ENCODE measurements at places on chromosomes 7 and 10. TPM values are rescaled to one million over a fixed set of nuclear protein-coding genes. Genes with fewer than 3 reads are reported as not detected.

Gene ITPRID1
- total RNA-seq: not detected

DNA sequence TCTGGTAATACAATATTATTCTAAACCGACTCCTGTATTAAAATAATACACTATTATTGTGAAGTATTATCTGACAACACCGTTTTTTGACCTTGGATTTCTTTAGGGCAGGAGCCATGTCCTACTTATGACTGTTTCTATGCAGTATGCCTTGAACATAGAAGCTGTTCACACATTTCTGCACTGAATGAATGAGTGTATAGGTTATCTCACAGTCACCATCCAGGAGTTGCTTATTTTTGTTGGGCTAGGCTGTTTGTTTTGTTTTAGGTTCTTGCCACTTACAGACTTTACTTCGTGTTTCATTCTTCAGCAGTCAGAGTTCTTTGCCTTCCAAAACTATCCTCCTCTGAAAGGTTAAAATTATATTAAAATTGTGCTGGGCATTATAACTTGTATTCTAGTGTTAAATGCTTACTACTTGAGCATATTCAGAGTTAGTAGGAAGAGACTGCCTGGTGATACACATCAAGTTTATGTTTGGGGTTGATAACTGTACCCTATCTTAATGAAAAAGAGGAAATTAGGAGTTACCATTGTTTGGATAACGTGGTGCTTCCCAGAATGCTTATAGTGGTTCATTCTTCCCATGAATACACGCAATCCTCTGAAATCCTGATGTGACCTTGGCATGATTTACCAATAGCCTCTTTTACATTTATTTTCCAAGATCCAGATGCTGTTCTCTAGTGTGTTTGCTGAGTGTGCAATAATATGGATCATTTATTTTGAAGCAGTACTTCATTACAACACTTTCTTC lies 1.7 kb downstream of the RALA start:
- DNase-seq: peak; percentile 29

DNA sequence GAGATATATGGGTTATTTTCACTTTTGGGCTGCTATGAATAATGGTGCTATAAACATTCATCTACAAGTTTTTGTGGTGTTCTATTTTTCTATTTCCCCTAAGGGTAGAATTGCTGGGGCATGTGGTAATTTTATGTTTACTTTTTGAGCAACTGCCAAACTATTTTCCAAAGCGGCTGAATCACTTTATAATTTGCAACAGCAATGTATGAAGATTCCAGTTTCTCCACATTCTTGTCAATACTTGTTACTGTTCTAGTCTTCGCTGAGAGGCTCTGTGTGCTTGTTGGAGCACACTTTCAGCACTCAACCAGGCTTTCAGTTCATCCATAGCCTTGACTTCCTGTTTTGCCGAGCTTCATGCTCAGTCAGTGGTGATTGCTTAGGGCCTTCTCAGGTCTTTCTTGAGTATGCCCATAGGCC lies 39.0 kb downstream of the ADK start:
- DNase-seq: peak; percentile 40

DNA sequence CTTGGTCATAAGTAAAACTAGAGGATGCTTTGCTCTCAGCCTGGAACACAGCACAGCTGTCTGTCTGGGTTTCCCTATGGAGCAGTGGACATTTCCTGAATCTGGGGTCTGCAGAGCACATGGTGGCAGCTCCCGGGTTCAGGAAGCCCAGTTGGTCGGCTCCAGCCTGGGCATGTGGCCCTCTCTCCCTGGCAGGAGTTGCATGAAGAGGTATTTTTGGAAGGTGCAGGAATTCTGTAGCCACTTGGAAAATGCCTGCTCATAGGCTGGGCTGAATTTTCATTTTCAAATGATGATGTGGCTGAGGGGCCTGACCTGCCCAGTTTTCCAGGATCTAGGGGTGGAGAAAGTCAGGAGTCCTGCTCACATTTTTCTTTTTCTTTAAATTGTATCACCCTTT lies 6.7 kb upstream of the TPST1 start:
- DNase-seq: no peak

DNA sequence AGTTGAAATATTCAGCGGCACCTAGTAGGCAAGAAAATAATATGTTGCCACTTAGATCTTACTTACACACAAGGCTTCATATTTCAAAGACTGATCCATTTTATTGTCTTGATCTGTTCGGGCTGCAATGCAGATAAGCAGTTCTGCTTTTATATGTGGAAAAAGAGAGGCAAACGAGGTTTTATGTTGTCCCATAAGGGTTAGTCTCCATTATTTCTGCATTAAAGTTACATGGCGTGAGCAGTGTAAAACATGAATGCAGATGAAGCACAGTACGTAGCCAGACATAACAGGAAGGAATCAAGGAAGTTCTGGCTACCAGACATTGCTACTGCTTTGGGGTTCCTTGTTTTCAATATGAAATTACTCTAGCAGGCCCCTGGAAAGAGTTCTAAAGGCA lies 224.8 kb downstream of the BBS9 start:
- DNase-seq: peak; percentile 28

Gene SERPINE1
- 170 TPM for total RNA-seq

DNA sequence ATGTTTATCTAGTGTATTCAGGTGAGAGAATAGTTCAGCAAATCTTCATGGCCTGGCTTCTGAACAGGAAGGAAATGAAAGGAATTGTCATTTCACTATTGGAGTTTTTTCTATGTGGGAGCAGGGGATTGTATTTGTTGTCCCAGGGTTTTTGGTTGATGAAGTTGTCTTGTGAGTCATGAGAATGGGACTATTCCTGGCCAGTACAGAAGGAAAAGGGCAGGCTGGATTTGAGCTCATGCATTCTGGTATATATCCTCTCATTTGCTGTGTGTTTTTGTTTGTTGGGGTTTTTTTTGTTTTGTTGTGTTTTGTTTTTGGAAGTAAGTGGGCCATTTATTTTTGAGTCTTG lies 101.2 kb upstream of the MKLN1 start:
- peak; percentile 35 for DNase-seq

- DNase-seq: no peak
Observed at GRCh38 chr10:60122190-60122589, 215.8 kb upstream of the CCDC6 start.

DNA sequence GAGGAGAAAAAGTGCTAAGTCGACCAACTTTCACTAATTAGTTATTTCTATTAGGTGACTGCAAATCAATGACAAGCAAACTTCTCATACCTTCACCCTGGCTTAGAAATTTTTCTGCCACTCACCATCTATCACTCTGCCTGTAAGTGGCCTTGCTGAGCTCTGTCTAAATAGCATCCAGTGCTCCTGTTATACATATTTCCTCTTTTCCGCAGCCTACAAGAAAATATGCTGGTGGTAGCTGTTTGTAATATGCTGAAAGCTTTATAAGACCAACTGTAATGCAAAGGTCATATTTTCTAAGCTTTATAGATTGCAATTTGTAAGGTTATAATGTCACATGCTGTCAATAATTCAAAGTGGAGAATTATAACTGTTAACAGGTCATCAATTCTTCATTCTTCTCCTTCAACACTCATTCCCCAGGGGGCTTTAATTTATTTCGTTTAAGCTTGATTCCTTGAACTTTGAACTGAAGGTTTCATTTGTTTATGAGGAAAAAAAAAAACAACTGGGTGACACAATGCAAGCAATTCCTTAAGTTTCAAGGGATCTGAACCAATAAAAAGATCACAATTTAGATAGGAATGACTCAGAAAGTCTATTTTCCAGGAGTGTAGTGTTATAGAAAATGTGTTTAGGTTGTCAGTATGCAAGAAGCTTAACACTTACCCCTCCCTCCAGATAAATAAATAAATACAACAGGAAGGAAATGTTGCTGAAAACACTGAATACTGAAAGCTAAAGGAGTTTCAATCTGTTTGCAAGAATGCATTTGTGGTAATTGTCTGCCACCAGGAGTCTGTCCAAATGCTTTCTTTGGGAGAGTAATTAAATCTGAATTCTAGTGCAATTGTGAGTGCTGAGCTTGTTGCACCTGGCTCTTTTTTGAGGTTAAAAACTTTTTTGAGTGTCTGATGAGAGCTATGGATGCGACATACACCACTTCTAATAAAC lies 183.7 kb downstream of the SORCS1 start:
- DNase-seq: no peak

Gene SUN3
- total RNA-seq: not detected

Gene EGR2
- total RNA-seq: under 0.01 TPM

GRCh38 chr10:30309403-30309802 lies 39.7 kb downstream of the MTPAP start:
- DNase-seq: no peak

GRCh38 chr7:112414855-112415490 lies 35.3 kb upstream of the IFRD1 start:
- DNase-seq: peak; percentile 50

DNA sequence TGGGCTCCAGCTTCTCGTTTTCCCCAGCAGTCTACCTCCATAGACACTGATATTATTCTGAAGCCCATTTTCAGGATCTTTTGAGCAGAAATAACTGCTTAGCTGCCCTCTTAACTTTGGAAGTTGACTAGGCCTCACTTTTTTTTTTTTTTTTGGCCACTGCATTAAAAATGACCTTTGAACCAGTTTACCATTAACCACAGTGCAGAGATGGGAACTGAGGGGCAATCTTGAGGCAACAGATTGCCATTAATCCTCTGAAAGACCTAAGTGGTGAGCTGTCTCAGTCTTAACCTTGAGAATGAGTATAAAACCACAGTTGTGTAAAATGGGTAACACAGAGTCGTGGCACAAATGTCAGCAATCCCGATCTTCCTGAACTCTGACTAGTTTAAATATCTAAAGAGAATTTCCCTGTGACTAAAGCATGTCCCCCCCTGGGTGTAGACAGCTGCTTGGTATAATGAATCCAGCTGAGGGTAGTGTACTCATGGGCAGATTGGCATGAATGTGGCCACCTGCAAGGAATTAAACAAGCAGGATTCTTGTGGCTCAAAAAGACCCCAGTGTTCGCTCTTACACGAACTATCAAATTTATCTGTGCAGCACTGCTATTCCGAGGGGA lies 46.1 kb upstream of the FMC1 start:
- DNase-seq: no peak

- no peak for DNase-seq
Observed at GRCh38 chr10:77197544-77197943, 440.1 kb downstream of the KCNMA1 start.

- DNase-seq: no peak
Observed at GRCh38 chr7:134374291-134374690, 57.6 kb upstream of the SLC35B4 start.

DNA sequence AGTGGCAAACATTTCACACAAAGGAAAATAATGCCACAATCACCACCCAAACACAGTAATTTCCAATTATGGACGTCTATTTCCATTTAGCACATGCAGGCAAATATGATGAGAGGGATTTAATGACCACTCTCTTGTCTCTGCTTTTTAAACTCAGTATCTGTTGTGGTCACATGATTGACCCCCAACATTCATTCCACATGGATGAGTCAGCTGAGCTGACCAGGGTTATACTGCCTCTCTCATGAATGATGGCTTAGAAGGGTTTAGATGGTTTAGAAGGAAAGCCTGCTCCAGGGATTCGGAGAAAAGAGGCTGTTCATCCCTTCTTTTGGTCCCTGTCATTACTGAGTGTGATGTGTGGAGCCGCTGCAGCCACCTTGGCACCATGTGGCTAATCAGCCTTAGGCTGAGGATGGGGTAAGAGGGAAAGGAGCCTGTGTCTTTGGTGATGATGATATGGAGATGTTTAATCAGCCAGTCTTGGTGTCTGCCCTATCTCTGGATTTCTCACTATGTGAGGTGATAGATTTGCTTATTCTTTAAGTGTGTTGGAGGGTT lies 38.2 kb upstream of the JAKMIP3 start:
- DNase-seq: no peak

- no peak for DNase-seq
Observed at GRCh38 chr7:93921186-93921585, 349 bp upstream of the GNG11 start.

DNA sequence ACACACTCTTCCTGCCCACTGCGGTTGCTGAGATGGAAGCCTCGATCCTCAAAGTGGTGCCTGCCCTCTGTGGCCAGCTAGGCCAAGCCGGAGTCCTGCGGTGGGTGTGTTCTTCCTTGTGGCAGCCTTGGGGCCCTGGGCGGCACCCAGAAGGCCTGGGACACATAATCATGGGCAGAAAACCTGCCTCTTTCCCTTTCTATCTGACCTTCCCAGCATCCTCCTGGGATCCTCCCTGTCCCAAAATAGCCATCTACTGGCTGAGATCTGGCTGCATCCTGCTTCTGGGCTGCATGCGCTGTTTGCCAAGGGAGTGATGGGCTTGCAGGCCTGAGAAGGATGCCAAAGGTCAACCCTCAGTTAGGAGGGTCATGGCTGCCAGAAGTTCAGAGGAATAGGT lies 23.9 kb downstream of the COL13A1 start:
- no peak for DNase-seq

GRCh38 chr7:74481458-74482196 lies 27.9 kb downstream of the GTF2IRD1 start:
- DNase-seq: peak; percentile 19

DNA sequence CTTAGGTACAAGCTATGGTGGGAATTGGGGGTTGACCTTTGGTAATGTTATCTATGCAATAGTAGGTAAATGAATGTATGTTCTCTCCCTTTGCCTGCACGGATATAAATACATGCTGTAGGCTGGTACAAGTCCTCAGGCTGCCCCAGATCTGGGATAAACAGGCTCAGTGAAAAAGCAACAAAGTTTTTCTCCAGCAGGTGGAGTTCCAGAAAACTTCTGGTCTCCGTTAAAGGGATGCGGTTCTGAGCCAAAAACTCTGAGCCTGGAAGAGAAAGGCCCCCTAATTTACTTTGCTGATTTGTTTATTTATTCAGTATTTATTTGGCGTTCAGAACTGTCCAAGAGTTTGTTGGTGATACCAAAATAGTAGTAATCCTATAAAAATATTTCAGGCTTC lies 204.7 kb downstream of the ADRA2A start:
- no peak for DNase-seq

DNA sequence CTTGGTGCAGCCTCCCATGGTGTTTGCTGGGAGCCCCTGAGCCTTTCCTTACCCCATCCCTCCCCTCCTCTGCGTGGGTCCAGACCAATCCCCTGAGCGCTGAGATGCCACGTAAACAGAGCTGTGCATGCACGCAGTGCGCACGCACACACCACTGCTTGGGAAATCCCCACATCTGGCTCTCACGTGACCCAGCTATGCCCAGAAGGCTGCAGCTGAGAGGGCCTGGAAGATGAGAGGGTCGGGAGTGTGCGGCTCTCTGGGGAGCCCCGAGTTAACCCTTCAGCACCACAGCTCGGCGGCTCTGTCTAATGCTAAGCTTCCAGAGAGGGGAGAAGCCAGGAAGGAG lies 177.2 kb downstream of the SH3PXD2A start:
- peak; percentile 85 for DNase-seq

GRCh38 chr7:2632733-2633537 lies 1.1 kb downstream of the TTYH3 start:
- DNase-seq: peak; percentile 72

Gene ANKRD30A
- not detected for total RNA-seq

GRCh38 chr7:139936760-139937310 lies 107.8 kb downstream of the TBXAS1 start:
- DNase-seq: peak; percentile 87

GRCh38 chr7:11749629-11750028 lies 82.4 kb downstream of the THSD7A start:
- no peak for DNase-seq

All from lung microvascular endothelial cell (primary cell).